ENCODE measurements at places on chromosomes 1 and 21.

DNA sequence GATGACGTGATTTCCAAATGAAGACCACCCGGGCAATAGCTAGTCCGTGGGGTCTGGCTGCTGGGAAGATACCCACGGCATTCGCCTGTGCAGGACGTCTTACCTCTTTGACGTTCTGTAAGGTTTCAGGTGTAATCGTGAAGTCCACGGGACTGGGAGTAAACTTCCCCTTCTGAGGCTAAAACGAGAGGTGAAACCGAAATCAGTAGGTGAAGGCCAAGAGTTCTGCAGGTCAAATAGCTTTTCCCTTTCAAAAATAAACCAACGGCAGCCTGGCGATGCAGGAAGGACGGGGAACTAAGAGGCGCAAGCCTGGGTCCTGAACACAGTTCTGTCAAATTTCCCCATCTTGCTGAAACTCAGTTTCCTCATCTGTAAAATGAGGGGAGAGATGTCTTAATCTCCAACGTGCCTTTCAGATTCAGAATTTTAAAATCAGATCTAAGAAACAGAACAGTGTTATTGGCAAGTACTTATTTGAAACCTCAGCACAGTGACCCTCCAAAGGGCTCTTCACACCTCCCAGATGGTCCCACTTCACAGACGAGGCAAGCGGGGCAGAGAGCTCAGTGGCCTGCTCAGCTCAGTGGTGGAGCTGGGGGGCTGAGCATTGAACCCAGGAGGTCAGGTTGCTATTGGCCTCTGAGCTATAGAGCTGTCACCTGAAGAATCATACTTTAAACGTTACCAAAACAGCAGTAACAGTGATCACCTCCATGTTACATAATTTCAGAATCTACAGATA is 34.7 kb downstream of the VPS26C start:
- no peak for DNase-seq

DNA sequence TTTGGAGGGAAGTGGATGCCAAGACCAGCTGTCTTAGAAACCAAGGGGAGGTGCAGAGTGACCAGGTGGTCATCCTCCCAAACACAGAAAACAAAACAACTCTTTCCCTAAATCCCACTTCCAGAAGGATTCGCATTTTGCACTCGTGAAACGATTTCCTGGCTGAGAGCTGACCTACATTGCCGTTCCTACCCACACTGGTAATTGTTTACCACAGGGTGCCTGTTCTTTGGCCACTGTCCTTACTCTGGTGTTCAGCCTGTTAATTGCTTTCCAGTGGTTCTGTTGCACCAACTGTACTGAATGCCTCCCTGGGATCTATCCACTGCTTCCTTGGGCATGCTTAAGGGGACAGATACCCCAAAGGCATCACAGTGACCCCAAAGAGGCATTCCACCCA is 23.2 kb upstream of the PLA2G2C start:
- no peak for DNase-seq

GRCh38 chr21:31629972-31630711 is 29.4 kb upstream of the SOD1 start:
- no peak for DNase-seq

DNA sequence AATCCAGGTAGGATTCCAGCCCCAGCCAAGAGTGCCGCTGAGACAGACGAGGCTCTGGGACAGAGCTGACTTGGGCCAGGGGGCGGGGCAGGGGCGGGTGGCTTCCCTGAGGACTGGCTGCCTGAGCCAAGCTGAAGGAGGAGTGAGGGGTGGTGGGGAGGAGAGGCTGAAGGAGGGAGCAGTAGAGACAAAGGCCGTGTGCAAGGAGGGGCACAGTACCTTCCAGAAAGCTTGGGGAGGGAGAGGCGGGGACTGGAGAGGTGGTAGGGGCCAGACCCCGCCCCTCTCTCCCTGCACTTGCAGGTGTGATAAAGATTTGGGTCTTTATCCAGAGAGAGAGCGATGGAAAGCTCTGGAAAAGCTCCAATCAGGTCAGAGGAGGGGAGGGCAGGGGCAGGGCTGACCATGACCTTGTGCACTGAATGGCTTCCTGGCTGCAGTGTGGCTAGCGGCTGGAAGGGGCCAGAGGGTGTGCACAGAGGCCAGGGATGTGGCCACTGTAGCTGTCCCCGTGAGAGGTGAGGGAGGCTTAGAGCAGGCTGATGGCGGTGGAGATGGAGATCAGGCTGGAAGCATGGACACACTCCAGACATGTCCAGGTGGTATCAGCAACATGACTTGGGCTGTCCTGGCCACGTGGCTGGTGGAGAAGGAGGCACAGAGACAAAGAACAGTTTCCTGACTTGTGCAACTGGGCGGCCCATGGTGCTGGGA is 6.7 kb upstream of the EPHA8 start:
- DNase-seq = no peak

GRCh38 chr1:245124644-245125043 is 30.1 kb upstream of the KIF26B start:
- no peak for DNase-seq

- no peak for DNase-seq
Observed at GRCh38 chr21:34765619-34766018, 96.8 kb downstream of the CLIC6 start.
